ENCODE measurements at places on chromosomes 12 and 14.

GRCh38 chr12:132351751-132352495, 22.5 kb upstream of the GALNT9 start:
- no peak for DNase-seq

GRCh38 chr12:64577046-64577445, 33.2 kb upstream of the RASSF3 start:
- no peak for DNase-seq

GRCh38 chr12:62805517-62805916, 129.4 kb downstream of the PPM1H start:
- no peak for DNase-seq

DNA sequence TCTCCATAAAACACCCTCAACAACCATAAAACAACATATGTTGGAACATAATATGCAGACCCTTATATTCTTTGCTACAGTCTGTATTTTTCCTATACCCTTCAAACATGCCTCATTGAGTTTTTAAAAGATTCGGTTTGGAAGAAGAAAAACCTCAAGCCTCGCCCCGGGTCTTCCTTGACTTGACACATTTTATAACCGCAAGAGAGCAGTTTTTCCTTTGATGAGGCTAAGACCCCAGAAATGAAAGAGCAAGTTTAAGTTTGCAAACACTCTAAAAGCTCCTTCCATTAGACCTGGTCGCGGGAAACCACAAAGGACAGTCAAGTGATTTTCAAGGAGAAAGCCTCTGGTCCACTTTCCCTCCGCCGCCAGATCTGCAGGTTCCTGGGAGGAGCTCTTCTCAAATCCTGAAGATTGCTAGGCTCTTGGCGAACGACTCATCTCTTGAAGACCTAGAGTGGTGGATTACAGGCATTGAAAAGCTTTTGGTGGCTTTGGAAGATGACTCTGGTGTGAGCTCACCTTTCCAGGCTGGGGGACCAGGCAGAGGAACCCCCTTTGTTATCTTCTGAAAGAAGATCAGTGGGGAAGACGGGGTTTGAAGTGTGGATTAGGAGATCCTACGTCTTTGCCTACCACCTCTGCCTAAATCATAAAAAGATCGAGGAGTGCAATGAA, at the start of gene ASCL4:
ASCL4 (plus strand) TSS at position 356 of the 681 bp plus-strand sequence. CDS start 515 bp downstream, outside the sequence.
- no peak for DNase-seq

- DNase-seq: no peak
Observed at GRCh38 chr12:16238661-16239060, 38.8 kb downstream of the SLC15A5 start.

DNA sequence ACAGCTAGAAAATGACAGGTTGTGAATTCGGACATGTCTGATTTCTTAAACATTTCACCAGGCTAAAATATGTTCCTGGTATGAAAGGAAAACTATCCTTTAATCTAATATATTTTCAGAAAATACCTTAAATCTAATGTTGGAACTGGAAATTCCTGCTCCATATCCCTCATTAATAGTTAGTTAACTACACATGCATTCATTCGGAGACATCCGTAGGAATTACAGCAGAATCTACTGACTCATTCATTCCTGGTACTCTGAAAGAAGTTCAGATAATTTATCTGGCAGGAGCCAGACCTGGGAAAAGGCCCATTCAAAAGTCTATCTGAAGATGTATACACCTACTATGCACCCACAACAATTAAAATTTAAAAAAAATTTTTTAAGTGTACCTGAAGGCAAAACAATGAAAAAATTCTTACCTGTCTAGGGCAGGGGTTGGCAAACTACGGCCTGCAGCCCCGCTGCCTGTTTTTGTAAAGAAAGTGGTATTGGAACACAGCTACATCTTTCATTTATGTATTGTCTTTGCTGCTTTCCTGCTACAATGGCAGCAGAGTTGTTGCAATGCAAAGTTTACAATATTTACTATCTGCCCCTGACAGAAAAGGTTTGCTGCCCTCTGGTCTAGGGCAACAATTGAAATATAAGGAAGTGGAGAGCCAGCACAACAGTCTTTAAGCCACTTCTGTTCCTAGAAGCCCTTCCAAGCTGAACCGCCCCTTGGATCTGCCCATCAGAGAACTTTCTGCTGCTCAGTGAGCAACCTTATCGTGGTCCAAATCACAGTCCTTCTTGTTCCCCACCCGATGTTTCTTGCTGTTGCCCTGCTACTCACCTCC, 17.9 kb upstream of the NFYB start:
- DNase-seq: no peak

- DNase-seq: no peak
Observed at GRCh38 chr12:82866227-82866775, 179.6 kb downstream of the TMTC2 start.

GRCh38 chr12:1676043-1676442, 14.8 kb upstream of the ADIPOR2 start:
- no peak for DNase-seq

GRCh38 chr14:52366796-52367315, 52.7 kb downstream of the PTGER2 start:
- DNase-seq: no peak

- DNase-seq: no peak
Observed at GRCh38 chr12:30719060-30719459, 23.4 kb upstream of the IPO8 start.

GRCh38 chr14:56026506-56026905, 91.7 kb upstream of the PELI2 start:
- no peak for DNase-seq

GRCh38 chr14:105332350-105332874, 17.9 kb downstream of the PACS2 start:
- no peak for DNase-seq

DNA sequence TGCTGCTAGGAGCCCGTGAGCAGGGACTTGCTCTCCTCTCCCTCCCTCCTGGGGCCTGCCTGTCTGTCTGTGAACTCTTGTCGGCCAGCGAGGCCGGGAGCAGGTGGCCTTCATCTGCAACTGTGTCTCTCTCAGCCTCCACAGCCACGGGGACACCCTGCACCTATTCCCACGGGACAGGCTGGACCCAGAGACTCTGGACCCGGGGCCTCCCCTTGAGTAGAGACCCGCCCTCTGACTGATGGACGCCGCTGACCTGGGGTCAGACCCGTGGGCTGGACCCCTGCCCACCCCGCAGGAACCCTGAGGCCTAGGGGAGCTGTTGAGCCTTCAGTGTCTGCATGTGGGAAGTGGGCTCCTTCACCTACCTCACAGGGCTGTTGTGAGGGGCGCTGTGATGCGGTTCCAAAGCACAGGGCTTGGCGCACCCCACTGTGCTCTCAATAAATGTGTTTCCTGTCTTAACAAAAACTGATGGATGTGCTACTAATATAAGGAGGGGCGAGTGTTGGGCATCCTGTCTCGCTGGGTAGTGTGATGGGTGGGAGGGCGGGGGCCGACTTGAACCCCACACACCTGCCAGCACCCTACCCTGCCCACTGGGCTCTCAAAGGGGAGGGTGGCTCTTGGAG, 34.8 kb downstream of the MEG3 start:
- DNase-seq: no peak

GRCh38 chr14:51954657-51955056, 34.7 kb upstream of the RTRAF start:
- no peak for DNase-seq

GRCh38 chr14:81474685-81475324, 58.8 kb downstream of the SEL1L start:
- peak; percentile 24 for DNase-seq

- DNase-seq: no peak
Observed at GRCh38 chr14:73752297-73752992, 38.3 kb upstream of the PNMA1 start.

- no peak for DNase-seq
Observed at GRCh38 chr12:52322069-52322468, 871 bp upstream of the KRT83 start.

DNA sequence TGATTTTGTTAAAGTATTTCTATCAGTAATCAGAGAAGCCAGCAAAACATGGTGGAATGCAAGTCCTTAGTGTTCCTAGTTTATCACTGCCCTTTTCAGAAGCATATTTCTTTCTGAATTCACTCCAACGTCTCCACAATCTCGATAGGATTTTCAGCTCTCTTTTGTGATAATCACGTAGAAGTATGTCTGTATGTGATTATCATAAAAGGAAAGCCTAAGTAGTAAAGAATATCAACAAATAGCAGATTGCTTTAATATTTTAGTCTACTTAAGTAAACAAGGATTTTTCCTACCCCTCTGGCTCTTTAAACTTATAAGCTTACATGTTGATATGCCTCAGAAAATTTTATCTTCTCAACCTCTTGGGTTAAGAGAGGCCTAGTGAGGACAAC, 147.4 kb upstream of the NUDT4 start:
- DNase-seq: no peak

GRCh38 chr14:35331605-35332516, 39.7 kb downstream of the PSMA6 start:
- peak; percentile 8 for DNase-seq

- peak; percentile 79 for DNase-seq
Observed at GRCh38 chr12:47819138-47819895, 386 bp downstream of the HDAC7 start.

- DNase-seq: peak; percentile 54
Observed at GRCh38 chr12:49346659-49347310, at the start of gene DNAJC22. DNAJC22 (plus strand) TSS chr12:49346888; CDS start chr12:49348873, 1,985 bp downstream.

DNA sequence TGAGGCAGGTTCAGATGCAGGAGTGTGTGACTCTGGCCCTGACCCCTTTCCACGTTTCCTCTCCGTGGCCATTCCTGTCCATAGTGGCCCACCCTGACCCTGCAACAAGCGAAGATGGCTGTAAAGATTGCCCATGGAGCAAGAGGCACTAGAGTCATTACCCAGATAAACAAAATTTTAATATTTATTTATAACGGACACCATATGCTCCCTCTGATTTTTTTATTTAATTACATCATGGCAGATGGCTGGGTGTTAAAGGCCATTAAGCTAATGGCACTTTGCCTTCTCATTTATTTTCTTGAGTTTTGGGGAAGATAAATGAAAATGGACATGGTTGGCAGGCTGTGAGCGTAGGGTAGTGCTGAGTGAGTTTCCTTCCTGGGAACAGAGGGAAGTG, 58.7 kb downstream of the WSCD2 start:
- DNase-seq: no peak

GRCh38 chr14:101598571-101599233, 37.4 kb downstream of the DIO3 start:
- no peak for DNase-seq

GRCh38 chr14:105422695-105423487, 3.3 kb downstream of the MTA1 start:
- no peak for DNase-seq

- no peak for DNase-seq
Observed at GRCh38 chr14:101933209-101933608, 31.2 kb upstream of the DYNC1H1 start.

DNA sequence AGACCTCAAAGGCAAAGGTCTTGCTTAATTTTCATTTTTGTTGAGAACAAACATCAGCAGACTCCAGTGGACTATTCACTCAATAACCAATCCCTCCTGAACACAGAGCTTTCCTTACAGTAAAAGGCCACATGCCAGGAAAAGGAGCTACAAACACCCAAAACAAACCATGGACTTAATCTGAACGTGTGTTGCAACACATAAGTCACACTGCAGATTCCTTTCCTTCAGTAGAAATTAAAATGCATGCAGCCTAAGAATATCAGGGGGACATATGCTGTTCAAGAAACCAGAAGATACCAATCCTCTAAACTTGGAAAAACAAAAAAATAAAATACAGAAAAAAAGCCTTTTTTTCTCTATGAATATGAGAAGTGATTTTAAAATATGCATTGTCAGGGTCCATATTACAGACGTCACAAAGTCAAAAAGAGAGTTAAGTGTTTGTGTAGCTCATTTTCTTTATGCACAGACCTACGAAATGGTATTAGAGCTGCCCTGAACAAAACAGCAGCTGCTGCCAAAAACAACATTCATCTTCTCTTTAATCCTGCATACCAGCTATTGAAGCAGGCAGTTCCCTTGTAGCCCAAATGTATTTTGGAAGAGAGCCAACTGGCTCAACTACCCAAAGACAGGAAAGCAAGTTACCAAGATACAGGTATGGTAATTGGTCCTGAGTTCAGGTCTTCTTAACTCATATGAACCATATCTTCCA, 26.2 kb downstream of the KITLG start:
- DNase-seq: no peak

GRCh38 chr12:95837240-95838038, 21.3 kb upstream of the SNRPF start:
- no peak for DNase-seq

DNA sequence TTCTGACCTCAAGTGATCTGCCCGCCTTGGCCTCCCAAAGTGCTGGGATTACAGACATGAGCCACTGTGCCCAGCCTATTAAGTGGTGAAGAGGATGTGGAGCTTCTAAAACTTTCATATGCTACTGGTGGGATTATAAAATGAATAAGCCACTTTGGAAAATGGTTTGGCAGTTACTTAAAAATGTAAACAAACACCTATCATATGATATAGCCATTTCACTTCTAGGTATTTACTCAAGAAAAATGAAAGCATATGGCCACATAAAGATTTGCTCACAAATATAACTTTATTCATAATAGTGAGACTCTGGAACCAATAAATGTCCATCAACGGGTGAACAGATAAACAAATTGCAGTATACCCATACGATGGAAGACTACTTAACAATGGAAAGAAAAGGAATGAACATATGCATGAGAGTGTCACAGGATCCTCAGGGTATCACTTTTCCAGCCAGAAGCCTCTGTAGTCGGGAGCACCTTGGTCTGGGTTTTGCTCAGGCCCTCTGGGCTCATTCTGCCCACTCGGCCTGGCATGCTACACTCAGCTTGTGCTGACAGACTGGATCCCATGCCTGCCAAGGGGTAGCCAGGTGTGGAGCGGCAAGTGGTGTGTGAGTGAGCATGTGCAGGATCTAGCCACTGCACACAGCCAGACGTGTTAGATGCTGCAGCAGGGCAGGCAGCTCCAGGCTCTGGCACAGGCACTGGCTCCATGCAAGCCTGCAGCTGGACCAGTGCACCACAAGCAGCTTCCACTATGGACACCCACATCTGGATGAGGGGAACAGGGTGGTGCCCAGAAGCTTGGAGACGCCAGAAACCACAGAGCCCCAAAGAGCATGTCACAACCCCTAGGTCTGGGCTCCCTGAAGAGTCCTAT, 213.2 kb upstream of the DIO3 start:
- DNase-seq: no peak

- DNase-seq: no peak
Observed at GRCh38 chr12:42969355-42969754, 379.8 kb upstream of the PRICKLE1 start.

DNA sequence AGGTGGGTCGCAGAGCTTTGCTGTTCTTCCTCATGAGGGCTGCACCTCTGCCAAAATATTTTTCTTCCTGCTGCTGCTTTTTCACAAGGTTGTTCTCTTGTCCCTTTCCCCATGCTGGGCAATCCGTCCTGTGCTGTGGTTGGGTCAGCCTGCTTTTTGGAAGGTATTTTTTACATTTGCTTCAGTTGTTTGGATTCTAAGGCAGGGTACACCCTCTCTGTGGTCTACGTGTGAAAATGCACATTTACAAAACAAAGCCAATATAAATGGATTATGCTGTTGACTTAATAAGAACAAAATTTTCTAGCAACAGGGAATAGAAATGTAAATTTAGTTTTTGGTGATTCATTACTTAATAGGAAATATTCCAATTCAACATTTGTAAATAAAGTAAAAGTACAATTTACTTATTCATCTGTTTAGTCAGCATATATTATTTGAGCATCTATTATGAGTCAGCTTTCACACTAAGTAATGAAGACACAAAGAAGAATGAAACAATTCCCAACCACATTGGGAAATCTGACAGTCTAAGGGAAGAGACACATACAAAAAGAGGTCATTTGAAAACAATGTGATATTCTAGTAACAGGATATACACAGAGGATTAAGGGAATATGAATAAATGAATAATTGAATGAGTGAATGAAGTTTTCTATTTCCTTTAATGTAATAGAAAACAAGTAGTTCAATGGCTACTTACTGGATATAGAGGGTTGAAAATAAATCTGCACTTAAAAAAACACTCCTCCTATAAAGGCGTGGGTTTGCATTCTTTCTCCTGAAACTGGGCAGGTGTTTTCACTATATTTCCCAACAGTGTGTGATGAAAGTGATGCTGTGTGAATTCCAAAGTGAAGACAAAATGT, 94.6 kb upstream of the PRICKLE1 start:
- DNase-seq: no peak
